ENCODE measurements at places on chromosomes 3 and 15. TPM values are rescaled to one million over a fixed set of nuclear protein-coding genes. Genes with fewer than 3 reads are reported as not detected.

The ST8SIA2 gene
- total RNA-seq, result 12.7 TPM

The ROPN1 gene
- not detected for total RNA-seq

The GCNT3 gene
- total RNA-seq, result 5.3 TPM

The ESYT3 gene
- 5.8 TPM for total RNA-seq

The CIDEC gene
- total RNA-seq, result not detected

The GNAT1 gene
- not detected for total RNA-seq

The BUB1B gene
- 26.4 TPM for total RNA-seq

The UBAP1L gene
- total RNA-seq, result 2.3 TPM

The MST1 gene
- 8.1 TPM for total RNA-seq

The CTXN2 gene
- total RNA-seq, result not detected

The VIPR1 gene
- 18.7 TPM for total RNA-seq

The ECT2 gene
- total RNA-seq, result 31.5 TPM

The SCAPER gene
- 40.3 TPM for total RNA-seq

The MITF gene
- total RNA-seq, result 28.8 TPM

The ACTRT3 gene
- total RNA-seq, result 1.7 TPM

The GRAMD1C gene
- total RNA-seq, result 7.3 TPM

The TRPM1 gene
- not detected for total RNA-seq

The C3orf52 gene
- 4.2 TPM for total RNA-seq

The THPO gene
- total RNA-seq, result not detected

The C3orf85 gene
- not detected for total RNA-seq

The MFGE8 gene
- 53.5 TPM for total RNA-seq

The LRTM1 gene
- total RNA-seq, result 84.2 TPM

The USP3 gene
- total RNA-seq, result 60.0 TPM

The SUSD5 gene
- 3.5 TPM for total RNA-seq

The TJP1 gene
- total RNA-seq, result 76.2 TPM

The CACNA2D3 gene
- total RNA-seq, result 2.5 TPM

The ITIH1 gene
- total RNA-seq, result not detected

The VPS8 gene
- total RNA-seq, result 169 TPM

The NR1I2 gene
- total RNA-seq, result not detected

The SNAP23 gene
- total RNA-seq, result 69.4 TPM

The DCBLD2 gene
- total RNA-seq, result 42.6 TPM

The GATM gene
- 743 TPM for total RNA-seq

The EDEM1 gene
- total RNA-seq, result 10.3 TPM

The ITIH3 gene
- 0.62 TPM for total RNA-seq

The LCMT2 gene
- 5.2 TPM for total RNA-seq

The RPP14 gene
- total RNA-seq, result 29.1 TPM

The TRPC1 gene
- 28.9 TPM for total RNA-seq

Data from tongue (tissue), 3 donors.